ENCODE measurements at places on chromosomes 5 and 9.

DNA sequence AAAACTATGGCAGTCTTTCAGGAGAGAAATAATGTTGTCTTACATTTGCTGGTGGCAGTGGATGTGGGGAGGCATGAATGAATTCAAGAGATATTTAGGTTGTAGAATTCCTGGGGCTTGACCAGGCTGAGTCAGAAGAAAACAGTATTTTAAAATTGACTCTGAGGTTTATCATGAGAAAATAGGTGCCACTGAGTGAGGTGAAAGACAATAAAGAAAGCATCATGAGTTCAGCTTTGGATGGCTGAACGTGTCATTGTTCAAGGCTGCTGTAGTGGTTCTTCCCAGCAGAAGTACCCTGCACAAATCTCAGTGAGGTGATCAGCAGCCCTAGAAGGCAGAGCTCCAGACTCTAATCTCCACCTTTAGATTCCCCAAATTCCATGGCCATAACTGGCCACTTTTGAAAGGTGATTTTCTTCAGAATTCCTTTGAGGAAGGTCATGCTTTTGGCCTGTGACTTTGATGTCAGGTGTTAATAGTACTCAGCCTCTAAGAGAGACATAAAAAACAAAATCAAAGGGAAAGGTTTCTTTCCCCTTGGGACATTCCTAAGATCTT is 395.4 kb downstream of the NTRK2 start:
- no peak for DNase-seq

- peak; percentile 60 for DNase-seq
Observed at GRCh38 chr9:72203205-72203803, 54.1 kb downstream of the GDA start.

GRCh38 chr5:181181650-181182565 is 23.1 kb downstream of the TRIM7 start:
- DNase-seq: no peak

DNA sequence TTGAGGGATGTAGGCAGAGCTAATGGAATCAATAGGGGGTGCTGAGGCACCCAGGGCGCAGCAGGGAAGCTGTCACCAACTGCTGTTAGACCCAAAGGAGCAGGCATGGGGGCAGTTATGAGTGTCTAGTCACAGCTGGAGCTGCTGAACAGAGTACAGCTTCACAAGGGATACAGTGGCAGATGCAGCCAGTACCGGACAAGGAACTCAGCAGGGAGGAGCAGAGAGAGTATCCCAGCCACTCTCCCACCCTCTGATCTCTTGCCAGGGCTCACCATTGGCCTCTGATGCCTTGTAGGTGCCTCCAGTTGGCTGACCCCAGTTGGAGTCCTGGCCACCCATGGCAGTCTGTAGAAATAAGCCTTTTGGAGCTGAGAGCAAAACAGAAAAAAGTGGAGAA is 42.6 kb upstream of the HSPB3 start:
- no peak for DNase-seq

DNA sequence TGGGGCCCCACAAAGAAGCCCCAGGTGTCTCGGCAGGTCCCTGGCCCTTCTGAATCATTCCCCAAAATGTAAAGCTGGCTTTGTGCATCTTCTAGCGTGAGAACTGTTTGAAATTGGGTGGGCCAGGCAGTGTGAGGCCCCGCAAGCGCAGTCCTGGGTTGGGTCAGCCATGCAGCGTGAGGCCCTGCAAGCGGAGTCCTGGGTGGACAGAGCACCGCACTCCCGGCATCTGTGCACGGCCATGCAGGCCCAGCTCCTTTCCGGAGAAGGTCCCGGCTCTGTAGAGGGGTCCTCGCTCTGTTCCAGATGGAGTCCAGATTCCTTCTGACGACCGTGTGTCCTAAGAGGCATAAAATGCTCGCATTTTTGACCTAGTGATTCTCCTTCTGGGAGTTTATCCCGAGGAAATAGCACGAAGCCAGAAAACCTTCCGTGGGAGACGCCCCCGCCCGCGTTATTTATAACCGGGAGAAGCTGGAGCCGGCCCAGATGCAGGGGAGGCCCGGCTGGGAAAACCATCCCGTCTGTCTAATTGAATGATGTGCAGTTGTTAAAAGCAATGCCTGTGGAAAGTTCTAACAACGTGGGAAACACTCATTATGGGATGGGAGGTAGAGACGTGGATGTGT is 19.4 kb upstream of the NOTCH1 start:
- DNase-seq: no peak

- DNase-seq: no peak
Observed at GRCh38 chr9:20491612-20492011, 130.7 kb downstream of the MLLT3 start.

DNA sequence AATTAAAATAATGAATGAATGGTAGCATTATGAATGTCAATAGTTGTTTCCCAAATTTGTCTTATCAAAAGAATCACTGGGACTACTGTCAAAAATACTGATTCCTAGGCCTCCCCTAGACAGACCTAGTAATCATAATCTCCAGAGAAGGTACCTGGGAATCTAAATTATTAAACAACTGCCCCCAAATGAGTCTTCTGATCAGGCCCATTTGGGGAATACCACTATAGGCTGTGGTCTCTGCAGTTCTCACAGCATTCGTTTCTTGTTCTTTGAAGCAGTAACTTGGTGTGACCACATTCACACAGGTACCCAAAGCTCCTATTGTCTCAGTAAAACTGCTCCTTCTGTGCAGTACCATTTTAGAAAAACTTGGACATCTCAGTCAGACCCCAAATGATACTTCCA is 230.9 kb downstream of the PIK3R1 start:
- DNase-seq: no peak

GRCh38 chr9:114844766-114845165 is 38.9 kb upstream of the TNFSF15 start:
- DNase-seq: no peak

GRCh38 chr5:127428276-127428675 is 89.2 kb upstream of the PRRC1 start:
- no peak for DNase-seq

DNA sequence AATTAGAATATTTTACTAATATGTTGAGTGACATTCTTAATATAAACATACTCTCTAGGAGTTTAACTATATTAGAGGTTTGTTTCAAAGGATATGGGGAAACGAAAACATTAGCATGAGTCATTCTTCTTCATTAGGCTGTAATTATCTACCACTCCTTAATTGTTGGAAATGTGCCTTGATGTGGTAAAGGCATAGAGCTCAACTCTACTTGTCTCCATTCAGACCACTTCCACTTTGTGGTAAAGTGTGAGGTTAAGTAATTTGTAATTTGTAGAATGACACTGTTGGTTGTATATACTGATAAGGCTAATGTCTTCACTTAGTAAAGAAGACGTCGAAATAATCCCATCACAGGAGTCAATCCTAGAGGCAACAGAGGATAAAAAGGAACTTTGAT is 58.1 kb downstream of the HAPLN1 start:
- DNase-seq: no peak

DNA sequence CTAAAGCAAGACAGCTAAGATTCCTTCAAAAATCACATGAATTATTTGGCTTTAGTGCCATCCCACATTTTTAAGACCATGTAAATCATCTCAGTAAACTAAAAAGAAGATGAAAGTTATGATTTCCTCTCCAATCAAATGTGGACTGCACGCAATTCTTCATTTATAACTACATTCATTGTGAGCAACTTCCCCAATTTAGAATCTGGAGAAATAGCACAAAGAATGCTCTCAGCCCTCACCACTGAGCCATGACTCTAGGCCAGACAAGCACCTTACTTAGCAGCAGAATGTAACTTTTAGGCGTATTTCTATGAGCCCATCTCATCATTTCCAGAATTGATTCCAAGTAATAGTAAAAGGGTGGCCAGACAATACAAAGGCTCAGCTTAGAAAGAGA is 616.6 kb downstream of the TLE1 start:
- DNase-seq: no peak

- DNase-seq: no peak
Observed at GRCh38 chr5:98721231-98721928, 52.1 kb upstream of the RGMB start.

DNA sequence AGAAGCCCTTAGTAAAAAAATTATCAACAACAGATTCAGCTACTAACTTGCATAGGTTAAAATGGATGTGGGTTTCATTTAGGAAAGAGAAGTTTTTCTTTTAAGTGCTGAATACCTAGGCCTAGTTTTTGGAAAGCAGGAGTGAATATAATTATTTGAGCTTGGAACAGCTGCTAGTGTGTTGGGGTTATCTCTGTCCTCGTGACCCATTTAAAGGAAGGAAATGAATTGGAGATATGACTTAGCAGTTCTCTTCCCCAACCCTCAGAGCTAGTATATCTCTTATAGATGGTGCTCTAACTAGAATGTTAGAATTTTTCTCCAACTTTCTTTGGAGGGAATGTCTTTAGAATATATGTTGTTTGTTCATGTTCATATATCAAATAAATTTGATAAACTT is 38.6 kb downstream of the ZNF366 start:
- DNase-seq: no peak

DNA sequence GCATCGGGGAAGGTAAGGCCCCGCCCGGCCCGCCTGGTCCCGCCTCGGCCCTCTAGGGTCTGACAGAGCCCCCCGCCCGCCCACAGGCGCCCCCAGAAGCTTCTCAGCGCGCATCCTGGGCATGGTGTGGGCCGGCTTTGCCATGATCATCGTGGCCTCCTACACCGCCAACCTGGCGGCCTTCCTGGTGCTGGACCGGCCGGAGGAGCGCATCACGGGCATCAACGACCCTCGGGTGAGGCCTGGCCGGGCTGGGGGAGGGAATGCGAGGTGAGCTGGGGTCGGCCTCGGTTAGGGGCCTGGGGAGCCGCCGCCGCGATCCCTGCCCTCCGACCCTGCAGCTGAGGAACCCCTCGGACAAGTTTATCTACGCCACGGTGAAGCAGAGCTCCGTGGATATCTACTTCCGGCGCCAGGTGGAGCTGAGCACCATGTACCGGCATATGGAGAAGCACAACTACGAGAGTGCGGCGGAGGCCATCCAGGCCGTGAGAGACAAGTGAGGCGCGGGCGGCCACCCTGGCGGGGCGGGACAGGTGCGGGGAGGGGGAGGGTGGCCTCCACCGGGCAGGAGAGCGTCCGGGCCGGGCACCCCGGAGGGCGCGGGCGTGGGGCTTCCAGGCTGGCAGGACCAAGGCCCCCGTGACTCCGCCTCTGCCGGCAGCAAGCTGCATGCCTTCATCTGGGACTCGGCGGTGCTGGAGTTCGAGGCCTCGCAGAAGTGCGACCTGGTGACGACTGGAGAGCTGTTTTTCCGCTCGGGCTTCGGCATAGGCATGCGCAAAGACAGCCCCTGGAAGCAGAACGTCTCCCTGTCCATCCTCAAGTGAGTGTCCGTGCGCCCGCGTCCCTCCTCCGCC is 7.1 kb downstream of the LRRC26 start:
- no peak for DNase-seq

DNA sequence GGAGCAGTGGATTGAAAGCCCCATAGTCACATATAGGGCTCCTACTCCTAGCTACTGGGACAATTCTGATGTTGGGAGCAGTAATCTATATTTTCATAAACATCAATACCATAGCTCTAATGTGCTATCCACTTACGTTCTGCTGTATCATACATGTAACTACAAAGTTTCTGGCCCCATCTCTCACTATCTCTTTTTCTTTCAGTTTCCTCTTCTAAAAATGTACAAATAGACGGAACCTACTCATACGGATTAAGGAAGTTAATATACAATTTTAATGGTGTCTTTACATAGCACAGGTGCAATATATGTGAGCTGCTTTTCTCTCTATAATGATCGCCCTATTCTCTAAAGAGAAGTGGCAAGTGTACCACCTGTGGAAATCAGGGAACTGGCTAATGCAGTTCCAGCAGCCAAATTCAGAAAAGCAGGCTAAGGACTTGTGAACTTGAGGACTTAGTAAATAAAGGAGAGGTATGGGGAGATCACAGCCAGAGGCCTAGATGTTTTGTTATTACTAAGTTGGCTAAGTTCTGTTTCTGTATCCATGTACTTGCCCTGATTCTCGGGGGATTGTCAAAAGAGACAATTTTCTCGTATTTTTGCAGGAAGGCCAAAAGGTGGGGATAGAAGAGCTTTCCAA is 1021.9 kb downstream of the CDH12 start:
- DNase-seq: no peak

GRCh38 chr9:134429007-134429406 is 102.8 kb downstream of the RXRA start:
- no peak for DNase-seq

DNA sequence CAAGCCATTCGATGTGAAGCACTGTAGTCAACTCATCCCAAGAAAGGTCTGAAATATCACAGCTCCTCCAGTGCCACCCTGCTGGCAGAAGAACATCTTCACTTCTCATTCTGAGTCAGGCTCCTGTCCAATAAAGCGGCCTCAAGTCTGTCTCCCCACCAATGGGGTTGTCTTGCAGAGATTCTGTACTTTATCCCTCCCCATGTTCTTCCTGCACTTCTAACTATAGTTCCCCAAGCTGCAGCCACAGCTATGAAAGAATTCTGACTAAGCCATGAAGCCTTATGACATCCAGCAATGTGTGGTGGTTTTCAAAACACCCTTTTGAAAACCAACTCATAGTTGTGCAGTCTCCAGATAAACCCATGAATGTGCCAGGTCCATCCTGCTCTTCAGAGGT is 6.8 kb downstream of the MACROH2A1 start:
- DNase-seq: no peak

DNA sequence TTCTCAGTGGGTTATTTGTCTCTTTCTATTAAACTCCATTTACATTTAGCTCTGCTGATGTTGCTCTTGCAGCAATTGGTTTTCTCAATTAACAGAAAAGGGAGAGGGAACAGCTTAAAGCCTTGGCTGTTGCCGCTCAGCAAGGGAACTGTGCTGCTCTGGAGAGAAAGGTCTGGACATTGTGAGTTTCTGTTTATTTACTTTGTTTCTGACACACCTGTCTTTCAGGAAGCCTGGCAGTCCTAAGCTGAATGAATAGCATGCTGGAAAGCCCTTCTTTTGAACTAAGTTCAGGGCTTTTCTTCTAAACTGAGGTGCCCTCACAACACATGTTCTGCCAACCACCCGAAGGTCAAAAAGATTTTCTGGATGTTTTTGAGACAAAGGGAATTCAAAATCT is 491.9 kb downstream of the PDE4D start:
- DNase-seq: no peak
